NCI-H2081 treated with DMSO at 0.1 percent for 48 hours (cell line): ENCODE measurements at places on chromosomes 12 and 14.

DNA sequence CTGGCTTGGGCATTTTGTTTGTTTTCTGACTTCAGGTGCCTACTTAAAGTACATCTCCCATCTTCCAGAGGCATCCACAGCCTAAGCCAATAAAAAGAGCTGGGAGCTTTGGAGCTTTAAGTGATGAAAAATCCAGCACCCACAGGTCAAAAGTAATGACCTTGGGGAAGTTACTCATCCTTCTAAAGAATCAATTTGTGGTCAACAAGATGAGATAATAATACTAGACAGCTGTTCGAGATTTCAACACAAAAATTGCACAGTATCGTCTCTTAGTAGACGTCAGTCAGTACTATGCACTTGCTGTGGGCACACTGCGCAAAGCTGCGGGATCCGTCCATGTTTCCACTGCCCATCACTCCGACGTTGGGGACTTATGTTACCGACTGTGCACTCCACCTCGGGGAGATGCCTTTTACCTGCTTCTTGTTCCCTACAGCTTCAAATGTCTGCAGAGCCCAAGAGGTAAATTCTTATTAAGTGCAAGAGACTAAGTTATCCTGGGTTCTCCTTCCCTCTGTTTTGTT, 1.3 kb downstream of the ST8SIA1 start:
- no peak for DNase-seq

- no peak for DNase-seq
Observed at GRCh38 chr12:98438656-98439230, 76.6 kb upstream of the TMPO start.

DNA sequence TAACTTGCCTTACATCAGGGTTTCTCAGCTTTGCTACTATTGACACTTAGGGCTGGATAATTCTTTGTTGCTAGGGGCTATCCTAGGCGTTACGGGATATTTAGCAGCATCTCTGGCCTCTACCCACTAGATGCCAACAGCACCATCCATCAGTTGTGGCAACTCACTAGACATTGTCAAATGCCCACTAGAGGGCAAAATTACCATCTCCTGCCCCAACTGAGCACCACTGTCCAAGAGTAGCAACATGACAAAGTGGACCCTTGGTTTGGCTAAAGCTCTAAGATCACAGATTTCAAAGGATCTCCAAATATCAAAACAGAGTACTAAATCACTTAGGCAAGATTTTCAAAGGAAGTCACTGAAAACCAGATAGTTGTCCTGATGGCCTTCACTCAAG, 251.7 kb upstream of the TBX3 start:
- no peak for DNase-seq

DNA sequence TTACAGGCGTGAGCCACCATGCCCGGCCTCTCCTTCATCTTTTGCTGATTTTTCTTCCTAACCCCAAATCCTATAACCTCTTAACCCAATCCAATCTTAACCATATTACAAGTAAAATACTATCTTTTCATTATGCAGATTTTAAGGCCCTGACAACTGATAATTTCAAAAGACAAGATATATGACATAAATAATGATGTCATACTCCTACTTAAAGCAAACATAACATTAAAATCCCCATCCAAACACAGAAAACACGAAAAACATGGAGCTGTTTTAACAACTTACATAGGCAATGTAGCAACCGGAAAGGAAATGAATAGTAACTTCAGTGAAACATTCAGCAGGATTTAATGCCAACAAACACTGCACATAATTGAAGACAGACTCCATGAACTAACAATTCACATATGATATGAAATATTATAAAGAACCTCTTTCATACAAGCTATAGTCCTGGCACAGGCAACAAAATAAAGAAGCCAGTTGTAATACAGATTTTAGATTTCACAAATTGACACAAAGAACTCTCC, 21.5 kb downstream of the USP44 start:
- no peak for DNase-seq

GRCh38 chr14:97280526-97280925, 483.3 kb downstream of the VRK1 start:
- DNase-seq: no peak

GRCh38 chr14:30883508-30884294, 9.3 kb downstream of the COCH start:
- DNase-seq: no peak
